ENCODE measurements at places on chromosomes 4 and X. TPM values are rescaled to one million over a fixed set of nuclear protein-coding genes. Genes with fewer than 3 reads are reported as not detected.

Gene SLC25A31
- not detected for total RNA-seq

Gene TCEAL6
- total RNA-seq, result not detected

Gene IL1RAPL1
- total RNA-seq, result 0.16 TPM

Gene TMPRSS11F
- total RNA-seq, result not detected

Gene BEND2
- not detected for total RNA-seq

Gene GABRQ
- total RNA-seq, result 0.43 TPM

Gene SUPT20HL2
- not detected for total RNA-seq

Gene MAGEA11
- total RNA-seq, result not detected

Gene PSAPL1
- not detected for total RNA-seq

Gene SNCA
- total RNA-seq, result 27.3 TPM

Gene GIMD1
- total RNA-seq, result not detected

Gene WWC2
- total RNA-seq, result 62.6 TPM

Gene USP17L10
- not detected for total RNA-seq

Gene USP26
- not detected for total RNA-seq

Gene PORCN
- total RNA-seq, result 30.5 TPM

Gene FHDC1
- total RNA-seq, result 1.7 TPM

Gene PAGE2
- not detected for total RNA-seq
